ENCODE measurements at places on chromosomes 4 and X. TPM values are rescaled to one million over a fixed set of nuclear protein-coding genes. Genes with fewer than 3 reads are reported as not detected.

Gene UGT2B10
- 0.09 TPM for total RNA-seq

Gene ODAPH
- 0.15 TPM for total RNA-seq

Gene ITIH6
- not detected for total RNA-seq

Gene C4orf51
- total RNA-seq = not detected

Gene MUC7
- not detected for total RNA-seq

Gene MAP7D2
- 5.6 TPM for total RNA-seq

Gene RBMX2
- 30.2 TPM for total RNA-seq

Gene CXorf49
- not detected for total RNA-seq

Measured in A549 treated with CpdA at 1 μM for 4 hours (cell line).